ENCODE measurements at places on chromosomes 5 and 9.

- peak; percentile 28 for DNase-seq
These were observed 373.6 kb downstream of the ADGRV1 start for GRCh38 chr5:90932052-90932699.

DNA sequence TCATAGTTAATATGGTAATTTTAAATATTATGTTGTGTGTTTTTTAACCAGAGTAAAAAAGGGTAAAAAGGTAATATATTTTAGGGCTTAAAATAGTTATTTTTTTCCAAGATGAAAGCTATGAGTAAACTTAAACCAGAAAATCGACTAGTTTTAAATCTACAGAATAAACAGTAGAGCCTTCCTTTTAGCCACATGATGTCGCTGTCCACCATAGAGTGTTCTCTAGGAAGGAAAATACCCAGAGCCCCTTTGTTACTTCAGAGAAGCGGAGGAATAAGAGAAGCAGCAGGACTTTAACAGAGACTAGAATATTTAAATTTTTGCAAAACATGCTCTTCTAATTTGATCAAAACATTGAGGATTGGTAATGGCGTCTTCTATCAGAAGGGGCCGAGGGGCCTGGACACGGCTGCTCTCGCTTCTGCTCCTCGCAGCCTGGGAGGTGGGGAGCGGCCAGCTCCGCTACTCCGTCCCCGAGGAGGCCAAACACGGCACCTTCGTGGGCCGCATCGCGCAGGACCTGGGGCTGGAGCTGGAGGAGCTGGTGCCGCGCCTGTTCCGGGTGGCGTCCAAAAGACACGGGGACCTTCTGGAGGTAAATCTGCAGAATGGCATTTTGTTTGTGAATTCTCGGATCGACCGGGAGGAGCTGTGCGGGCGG, at the start of gene PCDHA2:
Gene PCDHA2, plus strand, starts transcription at position 258 of the 664 bp plus-strand sequence.
- DNase-seq: no peak

- no peak for DNase-seq
These were observed 38.7 kb downstream of the ASS1 start for GRCh38 chr9:130483371-130483971.

DNA sequence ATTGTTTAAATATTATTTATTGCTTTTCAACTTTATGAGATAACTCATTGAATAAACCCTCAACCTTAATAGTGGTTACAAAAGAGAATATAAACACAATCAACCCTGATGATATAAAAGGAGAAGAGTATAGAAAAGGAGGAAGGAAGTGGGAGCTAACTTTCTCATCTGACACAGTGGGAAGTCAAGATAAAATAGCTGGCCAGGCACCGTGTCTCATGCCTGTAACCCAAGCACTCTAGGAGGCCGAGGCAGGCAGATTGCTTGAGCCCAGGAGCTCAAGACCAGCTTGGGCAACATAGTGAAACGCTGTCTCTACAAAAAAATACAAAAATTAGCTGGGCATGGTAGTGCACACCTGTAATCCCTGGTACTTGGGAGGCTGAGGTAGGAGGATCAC, 93.5 kb downstream of the PPP2R2B start:
- no peak for DNase-seq

GRCh38 chr9:2785060-2785950, 58.6 kb downstream of the PUM3 start:
- DNase-seq: no peak

Measured in DND-41 (cell line).